ENCODE measurements at places on chromosomes 12 and 14. TPM values are rescaled to one million over a fixed set of nuclear protein-coding genes. Genes with fewer than 3 reads are reported as not detected.

- H3K4me1 ChIP-seq = peaks cover 5% of the 10 kb centered on the region
- DNase-seq = no peak
- no peak overlapping the region for H3K4me3 ChIP-seq
- H3K27me3 ChIP-seq = no peaks in the 10 kb centered on the region
- H3K27ac ChIP-seq = peak overlapping the region; percentile 59
- H3K36me3 ChIP-seq = no peaks in the 10 kb centered on the region
These were observed 1.5 kb upstream of the TSPAN8 start for GRCh38 chr12:71159264-71159663.

GRCh38 chr14:47439953-47440352 is 235.5 kb downstream of the MDGA2 start:
- no peaks in the 10 kb centered on the region for H3K36me3 ChIP-seq
- no peaks in the 10 kb centered on the region for H3K4me1 ChIP-seq
- H3K27ac ChIP-seq = no peak overlapping the region
- DNase-seq = no peak

GRCh38 chr14:50977863-50978528 is 33.7 kb upstream of the PYGL start:
- no peak overlapping the region for H3K4me3 ChIP-seq
- H3K36me3 ChIP-seq = no peaks in the 10 kb centered on the region
- no peak for DNase-seq
- H3K27ac ChIP-seq = no peak overlapping the region
- peaks cover 3% of the 10 kb centered on the region for H3K27me3 ChIP-seq

- no peak for DNase-seq
- no peaks in the 10 kb centered on the region for H3K27me3 ChIP-seq
- peaks cover 6% of the 10 kb centered on the region for H3K4me1 ChIP-seq
- H3K27ac ChIP-seq = no peak overlapping the region
- no peak overlapping the region for H3K4me3 ChIP-seq
- H3K36me3 ChIP-seq = no peaks in the 10 kb centered on the region
These were observed 8.5 kb downstream of the IRAK3 start for GRCh38 chr12:66197495-66197921.

- no peak overlapping the region for H3K27ac ChIP-seq
- no peaks in the 10 kb centered on the region for H3K27me3 ChIP-seq
- H3K4me3 ChIP-seq = no peak overlapping the region
- no peaks in the 10 kb centered on the region for H3K4me1 ChIP-seq
- peaks cover 1% of the 10 kb centered on the region for H3K36me3 ChIP-seq
- no peak for DNase-seq
These were observed 11.5 kb downstream of the RAB5B start for GRCh38 chr12:55985341-55985740.

DNA sequence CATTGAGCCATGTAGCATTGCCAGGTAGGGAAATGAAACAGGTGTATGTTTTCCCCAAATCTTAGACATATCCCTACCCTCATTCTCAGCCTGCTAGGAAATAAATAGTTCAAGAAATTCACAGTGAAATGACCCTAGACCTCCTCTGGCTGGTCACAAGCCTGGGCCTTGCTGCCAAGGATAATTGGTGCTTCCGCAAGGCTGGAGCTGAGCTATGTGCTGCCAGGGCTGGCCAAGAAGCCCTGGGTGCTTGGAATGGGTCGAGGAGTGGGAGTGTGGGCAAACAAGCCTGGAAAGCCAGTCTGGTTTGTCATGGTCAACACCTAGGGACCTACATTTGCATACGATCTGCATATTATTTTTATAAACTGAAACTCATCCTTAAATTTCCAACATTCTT is 31.3 kb upstream of the SLC10A1 start:
- H3K4me3 ChIP-seq = no peak overlapping the region
- H3K4me1 ChIP-seq = no peaks in the 10 kb centered on the region
- H3K27me3 ChIP-seq = no peaks in the 10 kb centered on the region
- no peaks in the 10 kb centered on the region for H3K36me3 ChIP-seq
- H3K27ac ChIP-seq = no peak overlapping the region

DNA sequence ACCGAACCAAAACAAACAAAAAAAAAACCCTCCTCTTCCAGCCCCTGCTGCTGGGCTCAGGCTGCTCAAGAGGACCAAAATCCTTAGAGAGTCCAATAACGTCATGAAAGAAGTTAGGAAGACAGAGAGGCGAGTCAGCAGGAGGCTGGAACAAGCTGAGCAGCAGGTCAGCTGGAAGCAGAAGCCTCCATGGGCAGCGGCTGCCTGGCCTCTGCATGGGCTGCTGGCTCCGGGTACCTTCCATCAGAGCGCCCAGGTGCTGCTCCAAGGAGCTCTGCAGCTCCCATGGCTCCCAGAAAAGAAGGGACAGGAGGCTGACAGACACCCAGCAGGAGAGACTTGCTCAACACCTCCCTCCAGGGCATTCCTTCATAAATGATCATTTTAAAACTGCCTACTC is 3.2 kb upstream of the KRT2 start:
- H3K4me1 ChIP-seq = peaks cover 5% of the 10 kb centered on the region
- H3K27me3 ChIP-seq = peaks cover 17% of the 10 kb centered on the region
- no peaks in the 10 kb centered on the region for H3K36me3 ChIP-seq
- DNase-seq = no peak

DNA sequence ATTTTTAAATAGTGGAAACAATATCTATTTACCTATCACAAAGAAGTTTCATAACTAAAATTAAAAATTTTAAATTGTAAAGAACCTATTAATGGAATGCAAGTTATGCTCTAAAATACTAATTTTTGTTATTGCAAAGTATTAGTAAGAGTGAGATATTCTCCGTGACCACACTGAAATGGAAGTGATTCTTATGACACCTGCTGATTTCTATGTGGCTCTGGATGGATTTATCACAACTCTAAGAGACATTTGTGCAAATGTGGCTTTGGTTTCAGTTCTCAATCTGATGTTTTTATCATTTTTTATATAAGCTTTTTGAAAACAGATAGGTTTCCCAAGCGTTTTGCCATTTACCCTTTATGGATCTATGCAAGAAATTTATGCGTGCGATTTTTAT is 497.8 kb downstream of the NAV3 start:
- H3K27ac ChIP-seq = no peak overlapping the region
- H3K4me3 ChIP-seq = no peak overlapping the region
- no peaks in the 10 kb centered on the region for H3K27me3 ChIP-seq
- no peak for DNase-seq

- no peak overlapping the region for H3K27ac ChIP-seq
- H3K27me3 ChIP-seq = no peaks in the 10 kb centered on the region
- H3K4me1 ChIP-seq = no peaks in the 10 kb centered on the region
- no peaks in the 10 kb centered on the region for H3K36me3 ChIP-seq
- no peak overlapping the region for H3K4me3 ChIP-seq
These were observed 331.2 kb downstream of the SLC16A7 start for GRCh38 chr12:59927032-59927431.

Gene TAMALIN
- total RNA-seq = 0.82 TPM

Gene KRT72
- not detected for total RNA-seq

Data from Panc1 (cell line).